H1 (cell line): ENCODE measurements at places on chromosomes 2 and 18. TPM values are rescaled to one million over a fixed set of nuclear protein-coding genes. Genes with fewer than 3 reads are reported as not detected.

Gene ANKRD30BL
- polyA plus RNA-seq: 0.05 and 0.06 TPM in 2 replicates

- no peak overlapping the region for H3K4me3 ChIP-seq
- no peaks in the 10 kb centered on the region for H3K36me3 ChIP-seq
- H3K4me1 ChIP-seq: no peaks in the 10 kb centered on the region
- no peak overlapping the region for H3K27ac ChIP-seq
- DNase-seq: no peak
Observed at GRCh38 chr2:8418721-8419120, 263.1 kb upstream of the ID2 start.

DNA sequence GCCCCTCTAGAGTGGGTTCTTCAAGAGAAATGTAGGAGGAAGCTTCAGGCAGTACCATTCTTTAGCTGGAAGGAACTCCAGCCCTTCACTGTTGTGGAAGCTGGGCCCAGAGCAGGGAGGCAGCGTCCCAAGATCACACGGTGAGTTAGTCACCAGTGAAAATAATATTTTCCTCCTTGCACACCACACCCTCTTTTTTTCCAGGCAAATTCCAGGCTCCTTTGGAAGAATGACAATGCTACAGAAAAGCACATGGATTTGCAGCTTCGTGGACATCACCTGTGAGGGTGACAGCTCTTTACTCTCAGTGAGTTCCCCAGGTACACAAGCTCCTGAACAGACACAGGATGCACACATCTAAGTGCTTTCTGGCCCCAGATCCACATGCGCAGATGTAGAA lies 157.1 kb downstream of the COL6A3 start:
- H3K4me3 ChIP-seq: no peak overlapping the region
- H3K27ac ChIP-seq: no peak overlapping the region
- H3K4me1 ChIP-seq: no peaks in the 10 kb centered on the region
- H3K36me3 ChIP-seq: no peaks in the 10 kb centered on the region

Gene NR4A2
- polyA plus RNA-seq: 0.15 and 0.16 TPM in 2 replicates

GRCh38 chr2:176280867-176281658 lies 11.8 kb downstream of the MTX2 start:
- no peak overlapping the region for H3K27ac ChIP-seq
- no peaks in the 10 kb centered on the region for H3K36me3 ChIP-seq
- no peaks in the 10 kb centered on the region for H3K27me3 ChIP-seq

Gene DSC2
- polyA plus RNA-seq: 2.5 and 4.6 TPM in 2 replicates

DNA sequence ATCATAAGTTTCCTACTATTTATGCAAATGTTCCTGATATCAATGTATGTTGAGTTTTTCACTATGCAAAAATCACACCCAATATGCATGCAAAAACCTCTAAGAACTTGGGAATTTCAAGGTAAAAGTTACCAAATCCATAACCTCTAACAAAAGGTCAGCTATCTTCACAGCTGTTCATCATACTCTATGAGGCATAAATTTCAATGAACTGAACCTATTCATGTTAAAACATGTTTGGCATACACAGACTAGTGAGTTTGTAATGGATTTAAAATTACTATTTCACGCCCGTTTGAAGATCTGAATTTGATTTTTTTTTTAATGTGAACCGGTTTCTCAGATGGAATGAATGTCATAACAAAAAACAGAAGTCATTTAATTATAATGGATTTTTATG lies 100.2 kb downstream of the ATAD2B start:
- no peak overlapping the region for H3K27ac ChIP-seq
- no peaks in the 10 kb centered on the region for H3K36me3 ChIP-seq
- H3K27me3 ChIP-seq: no peaks in the 10 kb centered on the region

- no peak overlapping the region for H3K27ac ChIP-seq
- no peak for DNase-seq
- H3K4me1 ChIP-seq: no peaks in the 10 kb centered on the region
- H3K36me3 ChIP-seq: no peaks in the 10 kb centered on the region
Observed at GRCh38 chr2:51165534-51166260, 133.8 kb upstream of the NRXN1 start.

DNA sequence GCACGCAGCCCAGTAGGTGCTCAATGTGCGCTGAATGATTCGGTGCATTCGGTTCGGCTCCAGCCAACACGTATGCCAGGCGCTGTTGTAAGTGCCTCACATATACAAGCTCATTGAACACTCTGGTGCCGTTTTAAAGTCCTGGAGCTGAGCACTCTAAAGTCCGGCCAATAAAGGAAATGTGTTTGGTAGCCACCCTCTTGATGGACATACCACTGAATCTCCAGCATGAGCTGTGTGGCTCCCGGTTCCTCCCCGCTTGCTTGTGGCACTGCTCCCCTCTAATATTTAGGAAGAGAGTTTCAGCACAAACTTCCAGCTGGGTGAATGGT lies 112.1 kb downstream of the MCFD2 start:
- no peak overlapping the region for H3K27ac ChIP-seq
- H3K4me1 ChIP-seq: no peaks in the 10 kb centered on the region
- DNase-seq: no peak
- H3K4me3 ChIP-seq: no peak overlapping the region

DNA sequence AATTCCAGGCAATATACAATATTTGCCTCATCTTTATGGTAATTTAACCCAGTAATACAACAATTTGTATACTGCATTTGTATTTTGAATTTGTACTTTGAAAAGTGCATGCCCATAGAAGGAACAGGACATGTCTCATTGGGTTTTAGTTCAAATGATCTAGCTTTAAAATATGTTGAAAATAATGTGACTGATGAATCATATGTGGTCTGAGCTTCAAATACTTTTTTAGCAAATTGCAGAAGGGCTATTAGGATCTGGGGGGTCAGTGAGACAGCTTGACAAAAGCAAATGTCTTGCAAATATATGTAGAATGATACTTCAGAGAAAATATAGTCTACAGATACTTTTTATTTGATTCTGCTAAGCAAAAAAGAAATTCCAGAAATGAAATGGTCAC lies 248.9 kb downstream of the DCC start:
- H3K27ac ChIP-seq: no peak overlapping the region
- no peak for DNase-seq
- no peak overlapping the region for H3K4me3 ChIP-seq
- no peaks in the 10 kb centered on the region for H3K27me3 ChIP-seq
- no peaks in the 10 kb centered on the region for H3K4me1 ChIP-seq

GRCh38 chr2:42199626-42200025 lies 30.5 kb downstream of the EML4 start:
- peaks cover 7% of the 10 kb centered on the region for H3K4me1 ChIP-seq
- H3K4me3 ChIP-seq: no peak overlapping the region
- H3K27ac ChIP-seq: no peak overlapping the region
- no peaks in the 10 kb centered on the region for H3K27me3 ChIP-seq
- no peak for DNase-seq

Gene PROKR1
- 1.3 and 1.8 TPM in 2 replicates for polyA plus RNA-seq

GRCh38 chr18:75167759-75168618 lies 41.0 kb downstream of the PTGR3 start:
- 0 out of 2 replicates have a peak, but pooled peaks cover under 1% of the 10 kb centered on the region for H3K4me1 ChIP-seq
- no peak overlapping the region for H3K27ac ChIP-seq
- H3K4me3 ChIP-seq: no peak overlapping the region
- H3K36me3 ChIP-seq: no peaks in the 10 kb centered on the region
- H3K27me3 ChIP-seq: no peaks in the 10 kb centered on the region

- H3K4me3 ChIP-seq: no peak overlapping the region
- no peaks in the 10 kb centered on the region for H3K4me1 ChIP-seq
- DNase-seq: no peak
- H3K36me3 ChIP-seq: no peaks in the 10 kb centered on the region
- H3K27me3 ChIP-seq: no peaks in the 10 kb centered on the region
Observed at GRCh38 chr2:233029321-233029720, 3.2 kb upstream of the NEU2 start.

- no peaks in the 10 kb centered on the region for H3K36me3 ChIP-seq
- no peak for DNase-seq
- H3K4me3 ChIP-seq: no peak overlapping the region
- no peak overlapping the region for H3K27ac ChIP-seq
- H3K27me3 ChIP-seq: no peaks in the 10 kb centered on the region
Observed at GRCh38 chr2:102159295-102159694, 16.7 kb downstream of the IL1R1 start.

- H3K27me3 ChIP-seq: no peaks in the 10 kb centered on the region
- H3K4me1 ChIP-seq: peaks cover 5% of the 10 kb centered on the region
- H3K36me3 ChIP-seq: no peaks in the 10 kb centered on the region
- no peak overlapping the region for H3K27ac ChIP-seq
- no peak for DNase-seq
Observed at GRCh38 chr2:207311316-207312005, 145.7 kb upstream of the KLF7 start.
